ENCODE measurements at places on chromosomes 2 and 18.

DNA sequence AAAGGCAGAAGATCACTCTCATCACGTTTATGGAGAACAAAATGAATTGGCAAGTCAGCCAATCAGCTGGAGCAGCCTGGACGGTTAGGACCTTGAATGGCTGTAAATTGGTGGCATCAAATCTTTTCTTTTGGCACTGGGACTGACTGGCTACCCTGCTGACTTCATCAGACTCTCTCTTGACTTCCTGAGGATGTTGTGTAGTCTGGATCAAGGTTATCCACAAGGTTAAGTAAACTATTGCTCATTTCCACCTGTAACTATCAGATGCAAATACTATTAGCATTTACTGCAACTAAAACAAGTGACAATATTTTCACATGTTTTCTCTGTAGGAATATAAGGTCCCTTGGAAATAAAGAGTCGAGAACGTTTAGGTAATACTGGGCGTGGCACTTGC, 134.3 kb upstream of the RASGRP3 start:
- no peak for DNase-seq

DNA sequence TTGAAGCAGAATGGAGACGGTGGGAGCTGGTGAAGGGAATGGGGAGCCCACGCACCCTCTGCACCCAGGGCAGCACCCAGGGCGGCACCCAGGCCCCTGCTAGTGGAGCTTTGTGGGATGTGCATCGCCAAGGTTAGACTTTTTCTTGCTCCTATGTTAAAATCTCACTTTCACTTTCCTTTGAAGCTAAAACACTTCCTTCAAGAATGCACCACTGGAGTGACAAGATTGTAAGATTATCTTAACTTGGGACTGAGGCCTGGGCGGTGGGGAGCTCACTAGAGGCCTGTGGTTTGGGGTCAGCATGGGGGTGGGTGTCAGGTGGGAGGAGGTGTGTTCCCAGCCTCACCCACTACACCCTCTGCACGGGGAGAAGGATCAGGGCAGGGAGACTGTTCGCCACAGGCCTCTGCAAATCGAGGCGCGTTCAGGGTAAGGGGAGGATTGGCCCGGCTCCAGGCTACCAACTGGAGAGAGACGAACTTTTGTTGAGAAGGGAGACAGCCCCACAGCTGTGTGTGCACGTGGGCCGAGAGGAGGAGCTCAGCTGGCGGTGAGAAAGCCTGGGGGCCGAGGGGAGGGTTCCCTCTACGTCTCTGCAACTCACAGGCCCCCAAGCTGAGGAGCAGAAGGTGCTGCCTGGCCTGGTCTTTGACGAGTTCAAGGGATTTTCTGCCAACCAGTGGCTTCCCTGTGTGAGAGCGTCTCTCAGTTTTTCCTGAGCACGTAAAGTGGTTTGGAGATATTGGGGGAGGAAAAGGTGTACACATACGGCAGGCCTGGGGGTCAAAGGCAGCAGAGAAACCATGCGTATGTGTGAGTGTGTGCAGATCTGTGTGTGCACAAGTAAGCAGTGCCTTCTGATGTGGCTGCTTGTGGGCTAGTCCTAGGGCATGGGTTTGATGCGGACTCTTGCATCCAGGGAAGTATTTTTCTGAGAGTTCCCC, 147.7 kb downstream of the KLHL29 start:
- peak; percentile 13 for DNase-seq

- no peak for DNase-seq
Observed at GRCh38 chr2:160062292-160063005, at the start of gene PLA2R1. Gene PLA2R1 (minus strand): TSS chr2:160062615. CDS start chr2:160062403, 212 bp downstream.

DNA sequence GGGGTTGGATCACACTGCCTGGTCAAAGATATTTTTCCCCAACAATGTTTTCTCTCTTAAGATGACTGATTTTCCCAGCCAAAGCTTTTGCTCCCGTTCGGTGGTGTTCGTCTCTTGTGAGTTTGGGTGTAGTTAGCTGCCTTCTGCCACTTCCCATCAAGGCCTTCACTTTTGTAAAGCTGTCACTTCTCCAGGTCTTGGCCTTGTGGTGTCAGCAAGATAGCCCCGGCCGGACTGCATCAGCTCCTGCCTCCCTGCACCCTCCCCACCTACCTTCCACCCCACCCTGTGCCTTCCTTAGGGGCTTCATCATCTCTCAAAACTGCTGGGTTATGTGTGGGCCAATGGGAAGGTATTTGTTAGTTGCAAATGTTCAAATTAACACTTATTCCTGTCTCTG, 228.9 kb downstream of the BCL11A start:
- DNase-seq, result no peak

GRCh38 chr2:9318461-9319337, 104.6 kb downstream of the ITGB1BP1 start:
- no peak for DNase-seq

DNA sequence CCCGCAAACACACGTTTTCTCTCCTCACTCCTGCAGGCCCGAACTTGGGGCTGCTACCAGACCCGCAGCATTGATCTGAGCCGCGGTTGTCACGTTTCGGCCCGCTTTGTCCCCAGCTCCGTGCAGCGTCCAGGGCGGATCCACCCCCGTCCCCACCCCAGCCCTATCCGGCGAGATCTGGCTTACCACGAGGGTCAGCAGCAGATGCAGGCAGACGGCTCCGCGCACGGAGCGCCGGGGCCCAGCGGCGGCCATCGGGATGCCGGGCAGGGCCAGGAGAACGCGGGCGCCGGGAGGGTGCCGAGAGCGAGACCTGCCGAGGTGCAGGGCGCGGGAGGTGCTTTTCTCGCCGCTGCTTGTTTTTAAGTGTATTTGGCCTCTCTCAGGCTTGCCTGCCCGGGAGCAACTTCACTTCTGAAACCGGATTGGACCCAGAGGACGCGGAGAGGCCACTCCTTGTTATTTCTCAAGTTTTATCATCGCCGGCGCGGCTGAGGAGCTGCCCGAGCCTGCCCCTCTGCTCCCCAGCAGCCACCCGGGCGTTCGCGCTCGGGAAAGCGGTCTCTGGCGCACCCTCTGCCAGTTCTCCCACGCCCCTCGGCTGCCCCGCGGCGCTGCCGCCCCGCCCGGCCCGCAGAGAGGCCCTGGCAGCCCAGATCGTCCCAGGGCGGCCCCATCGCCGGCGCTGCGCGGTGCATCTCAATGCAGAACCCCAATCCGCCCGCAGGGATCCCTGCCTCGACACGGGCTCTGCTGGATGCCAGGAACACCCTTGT, at the start of gene DSC3:
TSS of gene DSC3 (minus strand) at position 337 of the 776 bp plus-strand sequence. CDS start at position 255, 82 bp downstream.
- no peak for DNase-seq

GRCh38 chr2:201939453-201939941, 94.2 kb upstream of the FZD7 start:
- no peak for DNase-seq

GRCh38 chr18:54558609-54559585, 32.1 kb upstream of the DYNAP start:
- DNase-seq, result no peak

GRCh38 chr18:78642296-78642951, 337.2 kb upstream of the SALL3 start:
- no peak for DNase-seq

DNA sequence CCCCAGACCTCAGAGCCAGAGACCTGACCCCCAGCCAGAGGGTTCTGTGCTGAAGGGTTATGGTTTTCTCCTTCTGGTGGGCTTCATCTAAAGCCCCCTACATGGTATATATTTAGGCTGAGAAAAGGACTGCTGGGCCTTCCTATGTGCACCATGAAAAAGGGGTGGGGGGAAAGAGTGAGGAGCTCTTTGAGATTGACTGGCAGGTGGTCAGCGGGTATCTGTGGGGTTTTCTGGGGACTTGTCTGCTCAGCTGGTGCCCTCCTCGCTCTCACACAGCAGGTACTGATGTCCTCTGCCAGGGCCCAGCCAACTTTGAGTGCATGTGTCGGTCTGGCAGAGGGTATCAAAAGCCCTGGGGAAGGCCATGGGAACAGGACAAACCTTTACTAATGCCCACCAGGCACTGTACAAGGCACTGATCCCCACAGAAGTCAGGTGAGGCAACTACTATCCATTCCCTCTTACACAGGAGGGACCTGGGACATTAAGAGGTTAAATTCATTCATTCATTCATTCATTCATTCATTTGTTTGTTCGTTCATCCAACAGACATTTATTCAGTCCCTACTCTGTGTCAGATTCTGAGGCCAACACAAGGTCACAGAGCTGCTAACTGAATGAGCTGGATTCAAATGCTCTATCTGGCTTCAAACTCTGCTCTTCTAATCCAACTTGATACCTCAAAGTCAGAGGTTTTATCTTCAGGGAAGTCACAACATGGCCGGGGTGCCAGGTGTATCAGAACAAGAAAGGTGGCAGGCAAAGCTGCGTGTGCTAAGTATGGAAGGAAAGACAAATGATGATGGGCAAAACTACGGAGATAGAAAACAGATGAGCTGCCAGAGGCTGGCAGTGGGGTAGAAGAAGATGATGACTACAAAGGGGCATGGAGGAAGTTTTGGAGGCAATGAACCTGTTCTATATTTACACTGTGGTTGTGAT, 44.6 kb downstream of the REEP1 start:
- DNase-seq, result no peak

DNA sequence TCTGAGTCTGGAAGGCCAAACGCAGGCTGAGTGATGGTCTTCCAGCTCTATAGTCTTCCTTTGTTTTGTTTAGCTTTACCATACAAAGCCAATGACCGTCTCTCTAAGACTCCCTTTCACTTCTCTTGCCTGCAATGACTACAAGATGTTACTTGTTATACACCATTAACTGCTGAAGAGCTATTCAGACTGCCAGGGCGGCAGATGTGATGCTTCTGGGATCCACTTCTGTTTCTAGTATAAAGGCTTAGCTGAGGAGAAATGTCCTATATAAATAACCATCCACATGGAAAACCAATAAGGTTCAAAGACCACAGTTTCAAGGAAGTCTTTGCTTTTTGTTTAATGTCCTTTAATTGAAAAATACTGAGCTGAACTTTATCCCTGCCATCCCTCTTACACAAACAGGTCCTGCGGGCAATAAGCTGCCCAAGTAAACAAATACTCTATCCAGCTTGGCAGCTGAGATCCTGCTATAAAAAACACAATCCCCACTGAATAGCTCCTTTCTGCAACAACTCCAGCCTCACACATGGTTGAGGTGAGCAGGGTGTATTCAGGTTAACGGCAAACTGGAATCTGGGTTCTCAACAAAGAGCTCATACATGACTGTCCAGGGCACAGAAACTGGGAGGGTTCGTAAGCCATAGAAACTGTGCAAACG, 124.6 kb downstream of the VIT start:
- DNase-seq, result no peak

- DNase-seq, result no peak
Observed at GRCh38 chr2:41182961-41183360, 731.1 kb upstream of the SLC8A1 start.

GRCh38 chr2:96526615-96527285, 9.8 kb upstream of the ARID5A start:
- no peak for DNase-seq

- DNase-seq, result no peak
Observed at GRCh38 chr2:231554748-231555545, 24.7 kb upstream of the NMUR1 start.

- DNase-seq, result no peak
Observed at GRCh38 chr2:25437881-25438662, 96.3 kb upstream of the DNMT3A start.

GRCh38 chr2:236772220-236772837, 202.7 kb downstream of the ACKR3 start:
- no peak for DNase-seq

DNA sequence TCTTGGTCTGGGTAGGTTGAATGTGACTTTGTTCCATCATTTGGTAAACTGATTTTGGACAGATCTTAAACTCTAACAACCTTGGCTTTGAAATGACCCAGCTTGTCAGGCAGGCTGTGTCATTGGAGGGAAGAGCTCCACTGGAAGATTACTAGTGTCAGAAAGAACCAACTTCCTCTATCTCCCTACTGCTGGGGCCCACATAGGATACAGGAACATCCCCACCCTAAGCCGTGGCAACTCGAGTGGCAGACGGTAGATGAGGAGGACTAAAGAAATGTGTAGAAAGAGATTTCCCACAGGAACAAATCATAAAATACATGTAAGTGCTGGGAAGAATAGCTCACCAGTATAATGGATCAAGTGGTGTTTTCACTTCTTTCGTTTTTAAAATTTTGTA, 4.3 kb upstream of the G6PC2 start:
- DNase-seq, result no peak

- DNase-seq, result no peak
Observed at GRCh38 chr2:192087398-192087958, 107.3 kb downstream of the TMEFF2 start.

- no peak for DNase-seq
Observed at GRCh38 chr2:31469648-31470047, 55.1 kb upstream of the XDH start.

DNA sequence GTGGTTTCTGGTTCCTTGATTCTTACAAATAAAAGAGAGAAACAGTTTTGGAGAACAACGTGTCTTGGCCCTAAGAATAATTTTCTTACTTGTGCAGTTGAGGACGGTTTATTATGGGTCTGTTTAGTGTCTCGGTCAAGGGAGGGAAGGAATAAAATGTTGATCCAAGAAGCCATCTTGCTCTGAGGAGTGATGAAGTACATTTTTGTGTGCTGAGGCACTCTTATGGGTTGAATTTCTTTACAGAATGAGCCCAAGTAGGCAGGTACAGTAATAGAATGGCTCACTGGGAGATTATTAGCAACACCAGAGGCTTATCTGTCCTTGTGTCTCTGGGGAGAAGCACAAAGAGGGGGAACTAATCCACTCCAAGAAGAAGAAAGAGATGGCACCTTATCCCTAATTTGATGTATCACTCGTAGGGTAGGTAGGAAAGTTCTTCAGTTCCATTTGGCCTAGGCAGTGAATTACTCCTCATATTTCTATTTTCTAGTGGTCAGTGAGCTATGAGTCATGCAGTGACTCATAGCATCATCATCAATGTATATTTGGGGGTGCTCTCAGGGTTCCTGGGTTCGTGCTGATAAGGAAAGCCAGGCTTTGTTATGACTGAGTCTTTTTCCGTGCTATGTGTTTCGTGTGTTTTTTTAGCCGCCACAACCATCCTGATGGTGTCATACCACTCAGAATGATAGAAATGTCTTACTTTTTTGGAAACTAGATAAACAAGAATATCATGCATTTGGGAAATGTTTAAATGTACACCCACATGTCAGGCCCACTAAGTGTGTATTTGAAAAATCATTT, 250.1 kb upstream of the CTAGE1 start:
- DNase-seq, result no peak

GRCh38 chr18:45793264-45793965, 32.1 kb upstream of the SIGLEC15 start:
- no peak for DNase-seq

DNA sequence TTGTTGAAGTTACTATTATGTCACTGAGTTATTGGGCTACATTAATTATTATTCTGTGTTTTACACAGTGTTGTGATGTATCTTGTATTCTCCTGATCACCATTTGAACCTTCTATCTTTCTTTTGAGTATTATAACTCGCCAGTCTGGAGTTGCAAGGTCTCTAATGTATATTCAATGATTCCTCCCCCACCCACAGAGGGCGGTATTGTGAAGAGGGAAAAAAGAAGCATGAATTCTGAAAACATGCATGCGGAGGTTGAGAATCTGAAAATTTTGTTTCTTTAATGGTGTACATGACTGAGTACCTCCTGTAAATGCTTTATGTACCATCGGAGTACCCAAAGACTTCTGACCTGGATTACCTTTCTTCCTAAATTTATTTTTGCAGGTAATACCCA, 266.6 kb downstream of the NR4A2 start:
- DNase-seq, result no peak

- no peak for DNase-seq
Observed at GRCh38 chr2:149355716-149356422, 25.5 kb downstream of the LYPD6 start.

Data from stimulated activated CD4-positive, alpha-beta T cell treated with anti-CD3 and anti-CD28 coated beads, Interleukin-1b, Interleukin-23, amount 100 ng/mL, for 24 hours (primary cell).